ENCODE measurements at places on chromosomes 12 and 14. TPM values are rescaled to one million over a fixed set of nuclear protein-coding genes. Genes with fewer than 3 reads are reported as not detected.

CCDC177 gene
- not detected for total RNA-seq

CLEC4D gene
- 1.7 TPM for total RNA-seq

PLA2G1B gene
- total RNA-seq = 0.52 TPM

OR4K13 gene
- not detected for total RNA-seq

LIN7A gene
- 0.27 TPM for total RNA-seq

ANKS1B gene
- total RNA-seq = not detected

MIP gene
- not detected for total RNA-seq

CLEC9A gene
- not detected for total RNA-seq

SIRT4 gene
- 2.1 TPM for total RNA-seq

MAP1LC3B2 gene
- 3.7 TPM for total RNA-seq

GLI1 gene
- total RNA-seq = 1.4 TPM

TCTN1 gene
- 6.6 TPM for total RNA-seq

BDKRB2 gene
- total RNA-seq = not detected

ANO4 gene
- total RNA-seq = not detected

DNA sequence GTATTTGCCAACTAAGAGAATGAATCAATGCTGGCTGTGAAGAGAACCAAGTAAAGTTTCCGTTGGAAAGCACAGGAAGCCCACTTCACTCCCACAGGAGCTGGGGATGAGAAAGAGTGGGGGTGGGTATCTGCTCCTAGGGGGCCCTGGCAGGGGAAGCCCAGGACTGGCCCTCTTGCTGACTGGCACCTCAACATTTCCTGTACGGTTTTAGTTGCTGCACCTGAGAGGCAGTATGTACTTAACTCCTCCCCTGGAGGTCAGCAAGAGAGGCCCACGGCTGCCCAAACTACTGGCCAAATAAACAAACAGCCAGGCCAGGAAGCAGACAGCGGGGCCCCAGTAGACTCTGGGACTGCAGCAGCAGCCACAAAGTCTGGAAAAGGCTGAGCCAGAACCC, 33.8 kb upstream of the VWF start:
- DNase-seq = no peak

- no peak for DNase-seq
Measured at GRCh38 chr14:65001723-65002122, 15.0 kb downstream of the FNTB start.

GRCh38 chr12:74499192-74499591, 38.4 kb upstream of the ATXN7L3B start:
- DNase-seq = no peak

DNA sequence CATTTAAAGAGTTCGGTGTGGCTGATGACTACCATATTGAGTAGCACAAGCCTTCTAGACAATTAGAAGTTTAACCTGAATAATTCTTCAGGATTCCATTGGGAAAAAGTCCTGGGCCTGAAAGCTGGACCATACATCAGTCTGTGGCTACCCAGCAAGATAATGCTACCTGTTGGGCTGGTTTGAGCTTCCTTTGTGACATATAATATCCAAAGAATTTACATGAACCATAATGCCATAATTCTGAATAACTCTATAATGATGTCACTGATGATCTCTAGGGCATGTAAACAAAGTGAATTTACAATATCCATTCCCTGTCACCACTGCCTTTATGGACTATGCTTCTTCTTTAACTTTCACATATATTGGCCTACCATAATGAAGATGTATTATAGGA, 3.8 kb upstream of the YBX3 start:
- DNase-seq = no peak

DNA sequence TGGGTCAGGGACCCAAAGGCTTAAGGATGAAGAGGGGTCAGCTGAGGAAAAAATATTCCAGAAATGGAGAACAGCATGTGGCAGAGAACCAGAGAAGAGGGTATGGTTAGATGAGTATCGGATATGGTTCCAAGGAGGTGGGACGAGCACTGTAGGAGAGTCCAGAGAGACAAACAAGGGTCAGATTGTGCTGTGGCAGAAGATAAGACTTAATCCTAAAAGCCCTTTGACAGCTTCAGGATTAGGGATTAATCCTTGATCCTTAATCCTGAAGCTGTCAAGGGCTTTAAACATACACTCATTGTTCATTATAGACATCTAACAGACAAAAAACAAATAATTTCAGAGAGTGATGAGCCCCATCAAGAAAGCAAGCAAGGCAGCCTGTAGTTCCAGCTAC, 124.0 kb downstream of the SPTSSA start:
- DNase-seq = no peak

- DNase-seq = no peak
Measured at GRCh38 chr12:74334780-74335179, 202.9 kb upstream of the ATXN7L3B start.

- DNase-seq = peak; percentile 87
Measured at GRCh38 chr12:69570545-69571399, 14.5 kb upstream of the CCT2 start.

- peak; percentile 10 for DNase-seq
Measured at GRCh38 chr12:67426067-67426466, 156.9 kb downstream of the CAND1 start.

DNA sequence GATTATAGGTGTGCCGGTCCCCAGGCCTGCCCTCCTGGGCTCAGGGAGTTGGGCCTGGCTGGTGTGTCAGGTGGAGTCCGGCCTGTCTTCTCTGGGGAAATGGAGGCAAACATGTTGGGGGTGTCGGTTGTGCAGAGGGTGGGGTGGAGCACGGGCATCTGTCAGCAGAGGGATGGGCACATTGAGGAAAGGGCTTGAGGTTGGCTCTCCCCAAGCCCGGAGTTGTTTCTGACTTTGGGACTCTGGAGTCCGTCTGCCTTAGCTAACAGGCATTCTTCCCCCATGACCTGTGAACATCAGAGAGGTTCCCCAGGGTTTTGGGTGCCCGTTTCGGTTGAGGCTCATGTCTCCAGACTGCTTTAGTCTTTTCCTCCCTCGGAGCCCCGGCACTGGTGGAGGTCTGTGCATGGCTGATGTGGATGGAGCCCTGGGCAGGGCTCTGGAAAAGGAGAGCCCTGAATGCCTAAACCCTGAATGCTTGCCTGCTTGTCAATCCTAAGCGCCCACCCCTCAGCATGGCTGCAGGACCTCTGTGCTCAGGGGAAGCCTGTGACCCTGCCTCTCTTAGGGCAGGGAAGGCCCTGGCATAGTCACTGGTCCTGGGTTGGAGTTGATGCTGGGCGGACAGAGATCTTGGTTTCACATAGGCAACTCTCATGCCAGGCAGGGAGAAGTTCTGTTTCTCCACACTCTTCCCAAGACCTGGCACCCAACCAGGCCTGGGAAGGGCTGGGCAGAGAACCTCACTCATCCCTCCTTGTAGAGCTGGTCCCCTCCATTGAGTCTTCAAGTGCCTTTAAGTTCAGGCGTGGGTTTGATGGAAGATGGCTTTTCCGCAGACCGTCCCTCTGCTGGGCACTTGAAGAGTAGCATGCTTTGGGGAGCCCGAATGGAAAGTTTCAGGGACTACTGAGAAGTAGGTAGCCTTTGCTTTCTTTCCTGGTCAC, 12.9 kb downstream of the NYNRIN start:
- peak; percentile 67 for DNase-seq

GRCh38 chr14:99033951-99034350, 238.0 kb downstream of the BCL11B start:
- no peak for DNase-seq

DNA sequence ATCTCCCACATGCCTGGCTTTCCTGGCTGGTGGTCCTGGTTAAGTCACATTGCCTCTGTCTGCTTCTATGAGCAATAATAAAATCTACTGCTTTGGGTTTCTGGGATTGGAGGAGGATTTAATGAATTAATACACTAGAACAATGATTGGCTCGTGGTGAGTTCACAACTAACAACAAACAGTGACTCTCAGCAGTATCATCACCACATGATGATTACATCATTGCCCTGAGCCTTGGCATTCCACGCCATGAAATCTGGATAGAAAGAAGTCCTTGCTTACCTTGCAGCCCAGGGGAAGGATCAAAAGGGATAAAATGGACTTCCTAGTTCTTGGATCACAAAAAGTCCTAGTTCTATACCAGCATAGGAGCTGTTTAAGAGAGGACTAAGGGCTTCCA, 1069.0 kb downstream of the VRK1 start:
- DNase-seq = no peak

DNA sequence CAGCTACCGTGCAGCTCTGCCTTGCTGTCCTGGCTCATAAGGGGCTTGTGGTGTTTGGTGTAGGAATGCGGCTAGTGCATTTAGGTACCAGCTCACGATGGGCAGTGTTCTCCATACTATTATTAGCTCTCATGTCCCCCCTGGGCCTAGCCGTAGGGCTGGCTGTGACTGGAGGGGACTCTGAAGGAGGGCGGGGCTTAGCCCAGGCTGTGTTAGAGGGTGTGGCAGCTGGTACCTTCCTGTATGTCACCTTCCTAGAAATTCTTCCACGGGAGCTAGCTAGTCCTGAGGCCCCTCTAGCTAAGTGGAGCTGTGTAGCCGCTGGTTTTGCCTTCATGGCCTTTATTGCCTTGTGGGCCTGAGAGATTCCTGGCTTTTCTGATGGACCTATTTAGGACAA, 2.1 kb downstream of the SLC39A2 start:
- no peak for DNase-seq

- DNase-seq = no peak
Measured at GRCh38 chr14:61524211-61524806, 171.0 kb upstream of the HIF1A start.

- DNase-seq = no peak
Measured at GRCh38 chr12:95625012-95625411, 73.7 kb upstream of the USP44 start.

GRCh38 chr14:29042551-29042950, 276.0 kb downstream of the FOXG1 start:
- DNase-seq = no peak

- DNase-seq = no peak
Measured at GRCh38 chr14:101620821-101621785, 59.8 kb downstream of the DIO3 start.

GRCh38 chr12:52568111-52568510, 5.5 kb downstream of the KRT74 start:
- no peak for DNase-seq

DNA sequence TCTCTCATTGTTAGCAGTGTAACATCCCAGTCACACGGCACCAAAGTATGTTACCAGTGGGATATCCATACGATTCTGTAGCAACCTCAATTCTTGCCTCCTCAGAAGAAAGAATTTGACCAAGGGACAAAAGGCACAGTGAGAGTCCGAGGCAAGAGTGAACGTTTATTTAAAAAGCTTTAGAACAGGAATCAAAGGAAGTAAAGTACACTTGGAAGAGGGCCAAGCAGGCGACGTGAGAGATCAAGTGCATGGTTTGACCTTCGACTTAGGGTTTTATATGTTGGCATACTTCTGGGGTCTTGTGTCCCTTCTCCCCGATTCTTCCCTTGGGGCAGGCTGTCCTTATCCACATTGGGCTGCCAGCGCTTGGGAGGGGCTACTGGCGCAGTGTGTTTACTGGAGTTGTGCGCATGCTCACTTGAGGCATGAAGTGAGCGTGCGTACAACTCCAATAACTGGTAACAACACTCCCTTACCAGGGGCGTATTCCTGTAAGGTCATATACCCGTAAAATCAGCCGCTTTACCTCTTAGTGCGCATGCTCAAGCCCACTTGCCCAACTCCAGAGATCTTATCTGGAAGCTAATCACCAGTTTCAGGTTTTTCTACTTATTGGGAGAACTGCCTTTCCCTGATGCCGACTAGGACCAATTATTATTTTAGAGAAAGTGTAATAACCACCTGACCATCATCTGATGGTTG, 71.7 kb downstream of the FAR2 start:
- DNase-seq = no peak

- DNase-seq = no peak
Measured at GRCh38 chr14:75051556-75051899, 261 bp upstream of the MLH3 start.

DNA sequence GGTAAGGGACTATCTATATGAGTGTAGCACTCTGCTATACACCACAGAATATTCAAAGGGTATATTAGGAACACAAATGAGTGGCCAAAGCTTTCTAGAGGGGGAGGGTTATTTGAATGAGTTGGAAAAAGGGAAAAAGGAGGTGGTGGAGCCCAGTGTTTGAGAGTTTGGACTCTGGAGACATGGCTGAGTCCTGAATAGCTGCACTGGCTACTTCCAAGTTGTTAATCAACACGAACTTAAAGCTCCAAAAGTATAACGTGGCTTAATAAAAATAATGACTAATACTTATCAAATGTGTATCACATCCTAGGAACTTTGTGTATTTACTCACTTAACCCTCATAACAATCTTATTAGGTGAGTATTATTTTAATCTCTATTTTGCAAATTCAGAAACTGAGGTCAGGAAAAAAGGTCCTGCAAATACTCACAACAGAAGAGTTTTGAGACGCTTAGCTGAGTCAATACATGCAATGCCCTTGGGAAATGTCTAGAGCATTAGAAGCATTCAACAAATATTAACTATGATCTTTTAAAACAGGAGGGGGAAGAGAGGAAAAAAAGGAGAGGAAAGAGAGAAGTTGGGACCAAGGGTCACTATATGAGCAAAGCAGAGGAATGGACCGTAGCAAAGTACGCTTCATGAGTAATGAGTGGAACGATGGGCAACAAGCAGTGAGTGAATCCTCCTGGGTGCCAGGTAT, 189.5 kb upstream of the HMGA2 start:
- no peak for DNase-seq

GRCh38 chr12:53070877-53071492, 8.2 kb downstream of the SPRYD3 start:
- DNase-seq = no peak

DNA sequence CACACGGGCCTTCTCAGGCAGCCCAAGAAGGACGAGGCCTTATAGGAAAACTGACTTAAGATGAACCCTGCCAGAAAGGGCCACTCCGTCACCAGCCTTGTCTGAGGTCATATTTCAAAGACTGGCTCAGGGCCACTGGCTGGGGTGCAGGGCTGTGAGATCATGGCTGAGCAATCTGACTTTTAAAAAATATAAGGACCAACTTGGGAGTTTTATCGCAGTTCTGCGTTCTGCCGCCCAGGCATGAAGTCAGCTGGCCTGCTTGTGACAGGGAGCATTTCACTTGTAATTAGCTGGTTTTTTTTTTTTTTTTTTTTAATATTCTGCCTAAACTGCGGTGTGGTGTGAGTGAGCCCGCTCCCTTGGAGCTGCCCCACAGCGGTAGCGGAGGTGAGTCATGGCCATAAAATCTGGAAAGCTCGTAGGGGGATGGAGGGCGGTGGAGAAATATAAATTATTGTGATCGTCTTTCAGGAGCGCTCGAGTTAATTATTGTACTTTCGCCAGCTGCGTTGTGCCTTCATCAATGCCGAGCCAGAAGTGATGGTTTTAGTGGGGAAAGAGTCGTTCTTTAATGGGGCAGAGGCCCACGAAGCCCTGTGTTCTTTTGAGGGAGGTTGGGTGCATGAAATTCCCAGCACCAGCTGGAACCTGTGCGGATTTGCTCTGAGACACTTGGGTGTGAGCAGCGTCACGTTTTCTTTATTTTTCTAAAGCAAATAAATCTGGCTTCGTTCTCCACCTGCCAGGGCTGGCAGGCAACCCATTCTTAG, 231.9 kb downstream of the C12orf75 start:
- DNase-seq = no peak

- peak; percentile 82 for DNase-seq
Measured at GRCh38 chr12:121801595-121802484, 2.0 kb upstream of the SETD1B start.

GRCh38 chr12:6921996-6922946, 5.5 kb upstream of the ATN1 start:
- DNase-seq = no peak
